Activated naive CD4-positive, alpha-beta T cell treated with Interleukin-2 at 50 U/mL for 16 hours (primary cell): ENCODE measurements at places on chromosomes 5 and 9.

- DNase-seq = no peak
Measured at GRCh38 chr5:155263381-155263780, 249.8 kb downstream of the KIF4B start.

- DNase-seq = no peak
Measured at GRCh38 chr9:72872718-72873117, 80.1 kb downstream of the ALDH1A1 start.

DNA sequence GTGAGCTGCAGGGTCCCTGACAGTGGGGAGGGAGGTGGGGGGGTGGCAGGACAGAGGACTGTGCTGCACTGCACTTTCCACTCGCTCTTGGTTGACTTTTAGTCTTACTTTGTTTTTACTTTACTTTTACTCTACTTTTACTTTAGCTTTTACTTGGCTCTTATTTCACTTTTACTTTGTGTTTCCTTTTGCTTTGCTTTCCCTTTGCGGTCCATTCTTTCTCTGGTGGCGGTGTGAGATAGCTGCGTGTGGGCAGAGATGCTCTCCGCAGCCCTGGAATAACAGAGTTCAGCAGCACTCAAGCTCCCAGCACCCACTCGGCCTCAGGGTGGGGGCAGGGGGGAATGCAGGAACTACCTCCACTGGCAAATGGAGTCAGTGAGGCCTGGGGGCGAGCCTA, 4.7 kb downstream of the AK8 start:
- DNase-seq = peak; percentile 39

DNA sequence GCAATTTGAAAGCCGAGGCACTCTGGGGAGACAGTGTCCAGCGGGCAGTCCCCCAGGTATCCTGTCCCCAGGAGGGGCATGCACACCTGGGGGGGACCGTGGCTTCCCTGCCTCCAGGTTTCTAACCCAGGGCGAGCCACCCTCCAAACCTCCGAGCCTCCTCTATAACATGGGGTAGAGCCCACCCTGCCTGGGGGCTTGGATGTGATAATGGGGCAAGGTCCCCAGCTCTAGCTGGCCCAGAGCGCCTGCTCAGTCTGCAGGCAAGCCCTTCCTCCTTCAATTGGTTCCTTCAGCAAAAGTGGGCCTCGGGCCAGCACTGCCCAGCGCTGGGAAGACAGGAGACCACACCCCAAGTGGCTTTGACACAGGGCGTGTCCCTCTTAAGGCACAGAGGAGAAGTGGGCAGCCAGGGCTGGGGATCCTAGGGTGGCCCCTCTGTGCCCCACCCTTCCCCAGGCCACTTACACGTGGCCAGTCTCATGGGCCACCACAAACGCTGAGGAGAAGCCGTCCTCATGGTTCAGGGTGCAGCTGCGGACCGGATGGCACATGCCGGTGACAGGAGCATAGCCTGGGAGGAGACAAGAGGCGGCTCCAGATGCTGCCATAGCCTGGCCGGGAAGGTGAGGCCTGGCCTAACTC, 94.3 kb downstream of the ZNF354C start:
- no peak for DNase-seq

DNA sequence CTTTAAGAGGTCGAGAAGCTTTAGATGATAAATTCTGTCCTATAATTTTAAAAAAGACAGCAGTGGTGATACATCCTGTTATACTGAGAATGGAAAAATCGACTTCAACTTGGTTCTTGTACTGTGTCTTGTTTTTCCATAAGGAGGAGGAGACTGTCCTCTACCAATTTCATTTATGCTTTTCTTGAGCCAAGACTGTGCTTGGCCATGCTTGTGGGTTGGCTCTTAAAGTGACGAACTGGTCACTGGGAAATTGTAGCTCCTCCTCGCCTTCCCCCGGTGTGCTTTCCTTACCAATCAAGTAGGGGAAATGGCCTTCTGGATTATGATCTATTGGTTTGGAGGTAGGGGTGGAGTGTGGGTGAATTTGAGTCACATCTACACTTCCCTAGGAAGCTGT, 67.1 kb upstream of the HSPB3 start:
- DNase-seq = no peak

DNA sequence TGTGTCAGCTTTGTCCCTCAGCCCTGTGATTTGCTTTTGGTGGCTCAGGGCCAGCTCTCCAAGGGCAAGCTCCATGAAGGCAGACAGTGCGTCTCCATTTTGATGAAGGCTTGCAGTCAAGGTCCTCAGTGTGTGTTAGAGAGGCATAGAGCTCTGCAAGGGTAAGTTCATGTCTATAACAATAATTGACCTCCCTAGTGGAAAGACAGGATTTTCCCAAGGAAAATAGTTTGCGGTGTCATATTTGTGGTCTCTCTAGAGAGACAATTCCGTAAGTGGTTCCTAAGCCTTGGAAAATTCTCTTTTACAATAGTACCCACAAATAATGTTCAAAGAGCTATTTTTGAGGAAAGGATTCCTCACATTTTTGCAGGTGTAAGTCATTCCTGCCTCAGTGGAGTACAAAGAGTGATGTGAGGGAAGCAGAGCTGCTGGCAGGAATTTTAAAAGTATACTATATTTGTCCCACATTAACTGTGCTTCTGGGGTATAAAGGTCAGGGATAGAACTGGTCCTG, 40.2 kb downstream of the SLC1A3 start:
- DNase-seq = no peak
